Left ventricle myocardium inferior (tissue), 1 donor: ENCODE measurements at places on chromosomes 7 and 10. TPM values are rescaled to one million over a fixed set of nuclear protein-coding genes. Genes with fewer than 3 reads are reported as not detected.
A peak's percentile ranks its signal among the peaks of the same experiment; 100 is the strongest.

- H3K4me1 ChIP-seq = peaks cover 23% of the 10 kb centered on the region
- no peak for DNase-seq
- H3K4me3 ChIP-seq = no peak overlapping the region
- no peaks in the 10 kb centered on the region for H3K27me3 ChIP-seq
- H3K36me3 ChIP-seq = no peaks in the 10 kb centered on the region
- H3K27ac ChIP-seq = no peak overlapping the region
These were observed 52.6 kb downstream of the GNAI1 start for GRCh38 chr7:80187279-80187678.

DNA sequence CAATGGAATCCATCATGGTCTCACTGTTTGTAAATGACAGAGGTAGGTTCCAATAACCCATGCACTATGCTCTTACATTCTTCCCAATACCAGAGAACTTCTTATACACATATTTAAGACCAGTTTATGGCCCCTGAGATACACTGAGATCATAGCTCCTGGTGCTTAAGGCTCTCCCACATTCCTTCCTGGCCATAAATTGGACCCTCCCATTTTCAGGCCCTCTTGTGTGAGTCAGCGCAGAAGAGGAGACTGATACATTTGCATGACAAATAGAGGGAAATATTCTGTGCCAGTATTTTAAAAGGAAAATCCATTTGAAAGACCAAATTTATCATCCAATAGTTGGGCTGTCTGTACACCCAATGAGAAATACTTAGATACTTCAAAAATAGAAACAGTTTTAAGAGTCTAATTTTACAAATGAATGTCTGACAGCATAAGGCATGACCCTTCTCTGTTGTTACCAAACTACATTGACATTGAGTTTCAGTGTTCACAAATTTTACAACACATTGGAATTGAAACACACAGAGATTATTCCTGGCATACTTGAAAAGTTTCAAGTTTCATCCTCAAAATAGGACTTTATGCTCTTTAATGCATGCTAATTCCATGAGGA lies 35.3 kb downstream of the SLC16A9 start:
- no peaks in the 10 kb centered on the region for H3K4me1 ChIP-seq
- H3K27ac ChIP-seq = no peak overlapping the region
- DNase-seq = no peak
- H3K36me3 ChIP-seq = no peaks in the 10 kb centered on the region
- H3K27me3 ChIP-seq = no peaks in the 10 kb centered on the region

DNA sequence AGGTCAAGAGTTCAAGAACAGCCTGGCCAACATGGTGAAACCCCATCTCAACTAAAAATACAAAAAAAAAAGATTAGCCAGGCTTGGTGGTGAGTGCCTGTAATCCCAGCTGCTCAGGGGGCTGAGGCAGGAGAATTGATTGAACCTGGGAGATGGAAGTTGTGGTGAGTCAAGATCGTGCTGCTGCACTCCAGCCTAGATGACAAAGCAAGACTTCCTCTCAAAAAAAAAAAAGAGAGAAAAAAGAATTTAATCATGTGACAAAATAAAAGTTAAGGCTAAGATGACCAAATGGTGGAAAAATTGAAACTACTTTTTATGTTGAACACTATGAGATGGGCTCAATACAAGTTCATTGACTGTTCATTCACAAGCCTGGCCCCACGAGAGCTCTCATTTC lies 141.1 kb upstream of the WDR11 start:
- peaks cover 31% of the 10 kb centered on the region for H3K27me3 ChIP-seq
- no peak overlapping the region for H3K4me3 ChIP-seq
- no peak for DNase-seq
- H3K4me1 ChIP-seq = no peaks in the 10 kb centered on the region
- H3K27ac ChIP-seq = no peak overlapping the region
- H3K36me3 ChIP-seq = no peaks in the 10 kb centered on the region

GRCh38 chr10:63929831-63930467 lies 408.7 kb downstream of the REEP3 start:
- DNase-seq = no peak
- H3K4me1 ChIP-seq = no peaks in the 10 kb centered on the region
- H3K36me3 ChIP-seq = no peaks in the 10 kb centered on the region
- H3K27me3 ChIP-seq = peaks cover 9% of the 10 kb centered on the region
- H3K27ac ChIP-seq = no peak overlapping the region

GRCh38 chr7:18494821-18495408 lies 634 bp upstream of the HDAC9 start:
- peaks cover 63% of the 10 kb centered on the region for H3K4me1 ChIP-seq
- DNase-seq = no peak
- H3K36me3 ChIP-seq = no peaks in the 10 kb centered on the region
- H3K4me3 ChIP-seq = peak overlapping the region; percentile 68

DNA sequence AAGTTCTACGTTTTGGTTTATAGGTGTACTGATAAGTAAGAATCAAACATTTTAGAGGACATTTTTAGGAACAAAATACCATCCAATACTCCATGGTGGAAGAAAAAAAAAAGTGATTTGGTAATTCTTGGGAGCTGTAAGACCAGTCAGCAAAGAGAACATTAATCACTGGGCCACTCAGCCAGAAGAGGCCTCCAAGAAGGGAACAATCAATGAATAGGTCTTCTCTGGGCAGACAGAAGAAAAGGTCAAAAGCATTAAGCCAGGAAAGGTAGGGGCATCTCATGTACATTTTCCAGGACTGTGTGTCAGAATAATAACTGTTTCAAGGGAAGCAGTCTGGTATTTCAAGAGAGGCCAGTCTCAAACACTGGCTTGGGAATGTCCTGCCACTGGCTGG lies 190.4 kb upstream of the AGK start:
- peak overlapping the region; percentile 89 for H3K27ac ChIP-seq
- no peak overlapping the region for H3K4me3 ChIP-seq
- H3K36me3 ChIP-seq = no peaks in the 10 kb centered on the region
- H3K4me1 ChIP-seq = peaks cover 90% of the 10 kb centered on the region
- no peaks in the 10 kb centered on the region for H3K27me3 ChIP-seq

DNA sequence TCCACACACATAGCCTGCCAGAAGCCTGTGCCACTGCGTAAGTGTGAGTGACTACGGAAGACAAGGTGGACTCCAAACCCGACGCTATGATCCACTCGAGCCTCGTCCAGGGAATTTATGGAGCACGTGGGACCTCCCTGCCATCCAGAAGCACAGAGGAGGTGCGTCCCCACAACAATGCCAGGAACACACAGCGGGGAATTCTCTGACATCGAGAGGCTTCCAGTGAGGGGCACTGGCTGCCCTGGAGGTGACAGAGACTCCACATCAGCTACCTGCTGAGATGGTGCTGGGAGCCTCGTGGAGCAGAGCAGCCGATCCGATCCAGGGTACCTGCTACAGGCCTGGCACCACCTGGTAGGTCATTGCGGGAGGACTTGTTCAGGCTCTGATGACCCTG lies 72.2 kb upstream of the INSIG1 start:
- H3K4me1 ChIP-seq = no peaks in the 10 kb centered on the region
- no peak for DNase-seq
- H3K27me3 ChIP-seq = peaks cover 43% of the 10 kb centered on the region
- H3K27ac ChIP-seq = no peak overlapping the region
- H3K36me3 ChIP-seq = no peaks in the 10 kb centered on the region
- H3K4me3 ChIP-seq = no peak overlapping the region

DNA sequence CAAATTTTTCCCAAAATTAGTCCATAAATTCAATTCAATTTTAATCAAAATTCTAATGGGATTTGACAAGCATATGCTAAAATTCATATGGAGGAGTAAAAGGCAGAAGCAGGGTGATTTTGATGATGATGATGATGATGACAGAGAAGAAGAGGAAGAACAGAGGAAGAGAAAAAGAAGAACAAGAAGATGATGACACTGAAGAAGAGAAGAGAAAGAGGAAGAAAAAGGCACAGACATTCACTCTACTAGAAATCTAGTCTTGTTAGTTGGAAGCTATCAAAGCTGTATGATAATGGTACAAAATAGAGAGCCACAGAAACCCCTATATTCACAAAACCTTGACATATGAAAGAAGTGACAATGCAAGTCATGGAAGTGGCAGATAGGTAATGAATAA lies 157.9 kb downstream of the ELMO1 start:
- H3K4me3 ChIP-seq = no peak overlapping the region
- H3K36me3 ChIP-seq = no peaks in the 10 kb centered on the region
- no peak overlapping the region for H3K27ac ChIP-seq
- no peaks in the 10 kb centered on the region for H3K27me3 ChIP-seq

- DNase-seq = no peak
- peaks cover 7% of the 10 kb centered on the region for H3K27me3 ChIP-seq
- no peak overlapping the region for H3K27ac ChIP-seq
- no peaks in the 10 kb centered on the region for H3K36me3 ChIP-seq
- H3K4me1 ChIP-seq = no peaks in the 10 kb centered on the region
These were observed 15.8 kb downstream of the ADAP1 start for GRCh38 chr7:938546-939185.

DNA sequence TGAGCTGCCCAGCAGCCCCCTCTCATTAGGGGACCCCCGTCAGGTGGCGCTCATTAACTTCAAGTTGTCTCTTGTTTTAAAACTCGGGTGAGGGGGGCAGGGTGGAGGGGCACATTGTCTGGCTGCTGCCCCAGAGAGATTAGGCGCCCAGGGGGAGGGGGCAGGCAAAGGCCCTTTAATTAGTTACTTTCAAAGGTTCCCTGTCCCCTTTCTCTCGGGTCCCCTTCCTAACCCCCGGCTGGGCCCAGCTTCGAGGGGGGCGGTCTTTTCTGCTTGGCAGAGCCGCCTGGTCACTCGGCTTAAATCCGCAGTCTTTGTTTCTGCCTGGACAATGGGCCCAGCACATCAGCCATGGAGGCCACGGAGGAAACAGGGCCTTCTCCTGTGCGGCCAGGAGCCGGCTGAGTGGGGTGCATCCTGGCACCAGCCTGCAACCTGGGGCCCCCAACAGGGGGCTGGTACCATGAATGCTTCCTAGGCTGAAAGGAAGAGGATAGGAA lies 38.9 kb upstream of the SLF2 start:
- peaks cover 83% of the 10 kb centered on the region for H3K27me3 ChIP-seq
- H3K4me3 ChIP-seq = no peak overlapping the region
- H3K4me1 ChIP-seq = no peaks in the 10 kb centered on the region
- no peak for DNase-seq
- no peaks in the 10 kb centered on the region for H3K36me3 ChIP-seq
- H3K27ac ChIP-seq = no peak overlapping the region

The LIPK gene
- total RNA-seq = not detected

The C10orf62 gene
- 1.5 TPM for total RNA-seq

- no peaks in the 10 kb centered on the region for H3K36me3 ChIP-seq
- H3K27ac ChIP-seq = no peak overlapping the region
- no peak overlapping the region for H3K4me3 ChIP-seq
- peak; percentile 57 for DNase-seq
These were observed 15.6 kb downstream of the SHH start for GRCh38 chr7:155796381-155797261.

DNA sequence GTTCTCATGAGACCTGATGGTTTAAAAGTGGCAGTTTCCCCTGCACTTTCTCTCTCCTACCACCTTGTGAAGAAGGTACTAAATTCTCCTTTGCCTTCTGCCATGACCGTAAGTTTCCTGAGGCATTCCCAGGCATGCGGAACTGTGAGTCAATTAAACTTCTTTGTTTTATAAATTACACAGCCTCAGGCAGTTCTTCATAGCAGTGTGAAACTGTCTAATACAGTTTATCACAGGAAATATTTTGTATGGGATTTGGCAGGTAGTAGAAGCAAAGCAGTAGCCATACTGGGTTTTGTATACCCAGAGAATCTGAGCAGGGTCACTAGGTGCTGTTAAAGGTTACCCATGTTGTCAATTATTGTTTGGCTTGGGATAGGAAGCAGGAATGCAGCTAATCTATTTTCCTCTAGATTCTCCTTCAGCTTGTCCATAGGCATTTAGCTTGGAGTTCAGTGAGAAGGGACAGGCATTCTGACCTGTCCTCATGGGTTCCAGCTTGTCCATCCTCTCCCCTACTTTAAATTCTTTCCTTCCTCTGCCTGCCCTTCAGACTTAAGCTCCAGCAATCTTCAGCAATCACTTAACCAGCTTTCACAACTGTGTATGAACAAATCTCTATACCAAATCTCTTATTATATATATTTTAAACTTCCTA lies 186.7 kb downstream of the PCLO start:
- H3K27me3 ChIP-seq = no peaks in the 10 kb centered on the region
- no peak overlapping the region for H3K27ac ChIP-seq
- no peaks in the 10 kb centered on the region for H3K36me3 ChIP-seq
- H3K4me3 ChIP-seq = no peak overlapping the region
- DNase-seq = no peak

The DYDC1 gene
- not detected for total RNA-seq

DNA sequence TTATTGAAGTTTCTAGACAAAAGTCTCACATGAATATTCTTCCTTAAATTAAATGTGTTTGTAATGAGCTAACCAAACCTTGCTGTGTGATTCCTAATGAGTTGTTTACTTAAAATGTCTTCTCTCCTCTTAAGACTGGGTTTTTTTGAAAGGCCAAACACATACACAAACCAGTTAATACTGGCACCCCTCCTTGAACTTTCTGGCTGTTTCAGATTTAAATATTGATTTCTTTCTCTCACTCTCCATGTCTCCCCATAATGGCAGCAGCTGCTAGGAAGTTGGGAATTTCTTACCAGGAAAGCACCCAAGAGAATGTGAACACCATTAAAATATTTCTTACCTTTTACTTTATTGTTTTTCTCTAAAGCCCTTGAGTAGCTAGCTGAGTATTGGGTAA lies 11.4 kb upstream of the PTN start:
- no peak for DNase-seq
- H3K4me1 ChIP-seq = no peaks in the 10 kb centered on the region
- no peak overlapping the region for H3K27ac ChIP-seq
- no peaks in the 10 kb centered on the region for H3K27me3 ChIP-seq
- no peak overlapping the region for H3K4me3 ChIP-seq

DNA sequence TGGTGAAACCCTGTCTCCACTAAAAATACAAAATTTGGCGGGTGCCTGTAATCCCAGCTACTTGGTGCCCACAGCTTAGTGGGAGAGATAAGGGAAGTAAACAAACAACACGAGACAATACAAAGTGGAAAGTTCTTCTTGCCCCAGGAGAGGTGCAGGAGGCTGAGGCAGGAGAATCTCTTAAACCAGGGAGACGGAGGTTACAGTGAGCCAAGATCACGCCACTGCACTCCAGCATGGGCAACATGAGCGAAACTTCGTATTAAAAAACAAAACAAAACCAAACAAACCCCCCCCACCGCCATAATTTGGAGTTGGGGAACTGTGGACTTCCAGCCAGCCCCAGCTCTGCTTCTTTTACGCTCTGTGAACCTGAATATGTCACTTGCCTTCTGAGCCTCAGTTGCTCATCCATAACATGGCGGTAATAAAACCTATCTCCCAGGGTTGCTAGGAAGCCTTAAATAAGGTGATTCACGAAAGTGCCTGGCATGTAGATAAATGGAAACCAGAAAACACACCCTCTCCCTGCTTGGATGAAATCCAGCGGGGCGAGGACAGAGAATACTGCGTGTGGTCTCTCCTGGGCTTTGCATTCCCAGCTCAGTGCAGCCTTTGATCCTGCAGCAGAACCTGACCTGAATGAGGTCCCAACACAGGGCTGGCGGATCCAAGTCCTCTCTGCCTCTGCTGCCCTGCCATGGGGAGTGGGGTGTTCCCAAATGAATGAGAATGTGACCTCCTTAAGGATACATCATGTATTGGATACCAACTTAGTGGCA lies 10.2 kb downstream of the MLXIPL start:
- H3K27me3 ChIP-seq = peaks cover 59% of the 10 kb centered on the region
- no peaks in the 10 kb centered on the region for H3K4me1 ChIP-seq
- no peak overlapping the region for H3K27ac ChIP-seq
- no peak overlapping the region for H3K4me3 ChIP-seq
- DNase-seq = no peak

GRCh38 chr7:102132209-102132752 lies 154.4 kb upstream of the SH2B2 start:
- no peaks in the 10 kb centered on the region for H3K27me3 ChIP-seq
- H3K4me3 ChIP-seq = no peak overlapping the region
- no peaks in the 10 kb centered on the region for H3K36me3 ChIP-seq
- DNase-seq = no peak
- H3K27ac ChIP-seq = no peak overlapping the region
- no peaks in the 10 kb centered on the region for H3K4me1 ChIP-seq

The TDRD1 gene
- total RNA-seq = 1.9 TPM
